Stimulated activated CD8-positive, alpha-beta memory T cell treated with anti-CD3 and anti-CD28 coated beads, Interleukin-15, amount 100 ng/mL, for 4 hours (primary cell): ENCODE measurements at places on chromosomes 1 and 21.

DNA sequence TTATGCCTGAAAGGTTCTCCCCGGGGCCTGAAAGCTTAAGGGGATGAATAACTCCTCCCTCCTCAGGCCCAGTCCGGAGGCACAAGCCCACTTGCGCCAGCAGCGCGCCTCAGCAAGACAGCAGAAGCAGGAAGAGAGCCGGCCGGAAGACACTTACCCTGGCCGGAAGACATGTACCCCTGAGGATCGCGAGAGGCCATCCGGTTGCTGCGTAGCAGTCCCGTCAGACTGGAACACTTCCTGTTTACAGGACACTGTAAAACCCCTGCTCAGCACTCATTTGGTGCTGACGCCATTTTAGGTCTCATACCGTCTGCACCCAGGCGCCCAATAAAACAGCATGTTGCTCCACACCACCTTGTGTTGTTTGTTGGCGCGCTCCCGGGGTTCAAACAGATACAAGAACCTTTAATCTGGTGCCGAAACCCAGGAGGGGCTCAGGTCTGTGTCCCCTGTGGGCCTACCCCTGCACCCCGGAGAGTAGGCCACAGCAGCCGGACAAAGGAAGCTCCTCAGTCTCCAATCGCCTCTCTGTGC, 30.3 kb downstream of the VN1R5 start:
- no peak for DNase-seq

DNA sequence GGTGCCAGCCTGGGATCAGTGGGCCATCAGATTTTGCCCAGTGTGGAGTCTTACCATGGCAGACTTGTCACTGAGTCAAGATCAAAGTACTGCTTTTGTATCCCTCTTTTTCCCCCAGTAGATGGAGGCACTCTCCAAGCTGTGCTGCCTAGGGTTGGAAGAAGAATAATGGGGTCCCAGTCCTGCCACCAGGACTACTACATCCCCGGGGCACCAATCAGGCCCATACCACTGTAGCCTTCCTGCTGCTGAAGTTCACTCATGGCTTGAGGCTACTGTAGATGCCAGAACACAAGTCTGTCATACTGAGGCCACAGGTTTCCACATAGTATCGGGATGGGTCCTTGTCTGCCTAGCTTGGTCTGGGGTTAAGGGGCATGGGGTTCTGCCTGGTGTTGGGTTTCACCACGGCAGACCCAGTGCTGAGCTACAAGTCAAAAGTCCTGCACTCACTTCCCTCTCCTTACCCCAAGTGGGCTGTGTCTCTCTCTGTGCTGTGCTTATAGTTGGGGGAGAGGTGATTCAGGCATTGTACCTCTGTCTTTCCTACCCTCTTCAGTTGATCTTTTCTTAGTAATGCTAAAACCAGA, 53.4 kb downstream of the PKN2 start:
- DNase-seq, result no peak

GRCh38 chr1:177755851-177756560, 213.9 kb downstream of the SEC16B start:
- DNase-seq, result no peak

- DNase-seq, result no peak
Observed at GRCh38 chr1:98054786-98055185, 134.0 kb upstream of the DPYD start.

GRCh38 chr1:41722184-41722583, 196.5 kb downstream of the HIVEP3 start:
- no peak for DNase-seq

- no peak for DNase-seq
Observed at GRCh38 chr1:25631750-25632485, 15.3 kb downstream of the MAN1C1 start.

GRCh38 chr1:166937329-166937728, 38.0 kb downstream of the ILDR2 start:
- no peak for DNase-seq
